ENCODE measurements at places on chromosomes 6 and 20. TPM values are rescaled to one million over a fixed set of nuclear protein-coding genes. Genes with fewer than 3 reads are reported as not detected.

GRCh38 chr6:45479834-45480751 is 102.4 kb upstream of the SUPT3H start:
- no peaks in the 10 kb centered on the region for H3K36me3 ChIP-seq
- no peak for DNase-seq
- H3K27me3 ChIP-seq: no peaks in the 10 kb centered on the region
- no peaks in the 10 kb centered on the region for H3K4me1 ChIP-seq
- H3K27ac ChIP-seq: no peak overlapping the region

GRCh38 chr6:110353457-110354001 is 4.6 kb downstream of the METTL24 start:
- no peaks in the 10 kb centered on the region for H3K36me3 ChIP-seq
- H3K4me3 ChIP-seq: no peak overlapping the region
- H3K27ac ChIP-seq: no peak overlapping the region

DNA sequence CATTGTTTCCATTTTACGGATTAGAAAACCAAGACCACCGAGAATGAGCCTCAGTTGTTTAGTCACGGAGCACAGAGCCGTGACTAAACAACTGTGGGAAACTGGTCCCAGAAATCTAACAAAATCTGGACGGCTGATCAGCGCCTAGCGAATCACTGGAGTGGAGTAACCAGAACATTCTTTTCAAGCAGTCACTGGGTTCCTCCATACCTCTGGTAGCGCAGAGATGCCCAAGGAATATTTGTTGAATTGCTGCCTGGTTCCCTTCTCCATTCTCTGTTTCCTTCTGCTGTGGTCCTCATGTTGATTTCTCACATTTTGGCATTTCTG is 62.0 kb downstream of the GPX5 start:
- no peak overlapping the region for H3K27ac ChIP-seq
- no peaks in the 10 kb centered on the region for H3K36me3 ChIP-seq
- H3K27me3 ChIP-seq: no peaks in the 10 kb centered on the region
- H3K4me1 ChIP-seq: peaks cover 14% of the 10 kb centered on the region
- DNase-seq: no peak
- H3K4me3 ChIP-seq: no peak overlapping the region

DNA sequence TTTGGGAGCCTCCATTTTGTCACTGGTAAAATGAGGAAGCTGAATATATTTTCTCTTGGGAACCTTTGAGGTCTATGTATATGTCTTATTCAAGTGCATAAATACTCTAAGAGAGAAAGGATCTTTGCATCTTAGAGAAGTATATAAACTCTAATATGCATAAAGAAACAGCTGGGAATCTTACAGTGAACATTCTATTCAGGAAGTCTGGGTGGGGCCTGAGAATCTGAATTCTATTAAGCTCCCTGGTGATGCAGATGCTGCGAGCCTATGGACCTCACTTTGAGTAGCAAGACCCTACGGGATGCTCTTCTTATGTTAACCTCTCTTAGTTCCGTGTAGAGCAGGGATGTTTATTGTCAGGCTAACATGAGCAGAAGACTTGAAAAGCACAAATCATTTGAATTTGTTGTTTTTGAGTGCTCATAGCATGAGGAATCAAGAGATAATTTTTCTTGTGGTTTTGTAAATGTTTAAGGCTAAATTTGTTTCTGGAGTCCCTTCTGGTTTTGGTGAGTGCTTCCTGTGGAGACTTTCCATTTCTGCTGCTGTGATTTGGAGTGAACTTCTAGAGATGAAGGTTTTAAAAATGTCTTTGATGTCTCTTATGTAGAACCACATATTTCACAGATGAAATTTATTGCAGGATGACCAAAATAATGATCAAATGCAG is 281.2 kb upstream of the JAG1 start:
- DNase-seq: no peak
- H3K4me3 ChIP-seq: no peak overlapping the region
- H3K4me1 ChIP-seq: no peaks in the 10 kb centered on the region
- H3K36me3 ChIP-seq: no peaks in the 10 kb centered on the region

GRCh38 chr6:20364327-20364726 is 37.4 kb upstream of the E2F3 start:
- no peak overlapping the region for H3K27ac ChIP-seq
- no peak overlapping the region for H3K4me3 ChIP-seq

DNA sequence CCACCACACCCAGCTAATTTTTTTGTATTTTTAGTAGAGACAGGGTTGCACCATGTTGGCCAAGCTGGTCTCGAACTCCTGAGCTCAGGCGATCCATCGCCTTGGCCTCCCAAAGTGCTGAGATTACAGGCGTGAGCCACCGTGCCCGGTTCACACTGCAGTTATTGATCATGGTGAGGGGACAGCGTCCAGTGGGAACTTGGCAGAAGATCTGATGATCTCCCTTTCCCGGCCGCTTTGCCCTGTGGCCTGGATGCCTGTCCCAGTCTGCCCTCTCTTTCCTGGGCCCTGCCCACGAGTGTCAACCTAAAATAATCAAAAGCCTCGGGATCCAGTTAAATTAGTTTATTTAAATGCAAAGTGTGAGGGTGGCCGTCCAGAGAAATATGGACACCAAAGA is 42.2 kb downstream of the CPNE5 start:
- H3K4me1 ChIP-seq: no peaks in the 10 kb centered on the region
- no peaks in the 10 kb centered on the region for H3K27me3 ChIP-seq
- no peak for DNase-seq
- H3K4me3 ChIP-seq: no peak overlapping the region

- no peak overlapping the region for H3K27ac ChIP-seq
- peaks cover 7% of the 10 kb centered on the region for H3K4me1 ChIP-seq
- no peak for DNase-seq
- no peaks in the 10 kb centered on the region for H3K36me3 ChIP-seq
Measured at GRCh38 chr6:290111-290922, 2.0 kb upstream of the DUSP22 start.

DNA sequence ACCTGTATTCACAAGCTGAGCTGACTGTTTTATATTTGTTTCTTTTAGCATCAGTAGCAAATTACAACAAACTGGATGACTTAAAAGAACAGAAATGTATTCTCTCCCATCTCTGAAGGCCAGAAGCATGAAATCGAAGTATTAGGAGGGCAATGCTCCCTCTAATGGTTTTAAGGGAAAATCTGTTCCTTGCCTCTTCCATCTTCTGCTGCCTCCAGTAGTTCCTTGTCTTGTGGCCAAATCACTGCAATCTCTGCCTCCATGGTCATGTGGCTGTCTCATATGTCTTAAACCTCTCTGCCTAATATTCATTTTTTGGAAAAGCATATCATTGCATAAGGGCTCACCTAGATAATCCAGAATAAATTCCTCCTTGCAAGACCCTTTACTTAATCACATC is 25.2 kb upstream of the ASCC3 start:
- no peak overlapping the region for H3K27ac ChIP-seq
- no peak for DNase-seq
- no peaks in the 10 kb centered on the region for H3K36me3 ChIP-seq
- H3K4me3 ChIP-seq: no peak overlapping the region
- H3K27me3 ChIP-seq: no peaks in the 10 kb centered on the region

DNA sequence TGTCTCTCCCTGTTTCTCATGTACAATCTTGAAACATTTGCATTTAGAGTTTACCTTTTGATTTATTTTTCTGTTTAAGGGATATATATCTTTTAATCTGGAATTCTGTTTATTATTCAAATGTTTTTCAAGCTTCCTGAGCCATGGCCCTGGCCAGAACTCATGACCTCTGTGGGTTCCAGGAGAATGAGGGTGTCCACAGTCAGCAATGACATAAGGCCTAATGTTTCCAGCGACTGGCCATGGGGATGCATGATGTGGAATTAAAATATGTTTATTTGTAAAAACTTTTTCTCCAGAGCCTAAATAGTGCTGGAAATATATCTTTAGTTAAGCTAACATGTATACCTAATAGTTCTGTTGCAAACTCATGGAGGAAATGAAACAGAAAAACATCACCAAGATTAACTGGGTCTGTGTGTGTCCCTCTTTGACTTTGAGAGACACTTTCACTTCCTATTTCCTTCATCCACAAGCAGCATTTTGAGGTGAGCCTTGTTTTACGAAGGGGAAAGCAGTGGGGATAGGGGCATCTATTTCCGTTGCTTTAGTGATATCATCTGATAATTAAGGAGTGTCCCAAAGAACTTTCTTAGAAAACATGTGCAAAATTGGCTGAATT is 87.6 kb downstream of the SMOC2 start:
- no peaks in the 10 kb centered on the region for H3K4me1 ChIP-seq
- H3K36me3 ChIP-seq: no peaks in the 10 kb centered on the region
- no peak overlapping the region for H3K4me3 ChIP-seq
- DNase-seq: no peak

- H3K27me3 ChIP-seq: no peaks in the 10 kb centered on the region
- no peak overlapping the region for H3K4me3 ChIP-seq
- no peak for DNase-seq
- no peaks in the 10 kb centered on the region for H3K36me3 ChIP-seq
Measured at GRCh38 chr6:72519871-72520270, 102.0 kb upstream of the KCNQ5 start.

GRCh38 chr20:22232473-22232872 is 351.9 kb downstream of the FOXA2 start:
- no peak overlapping the region for H3K4me3 ChIP-seq
- H3K4me1 ChIP-seq: no peaks in the 10 kb centered on the region
- H3K27ac ChIP-seq: no peak overlapping the region

- no peak overlapping the region for H3K4me3 ChIP-seq
- H3K36me3 ChIP-seq: no peaks in the 10 kb centered on the region
- no peaks in the 10 kb centered on the region for H3K27me3 ChIP-seq
Measured at GRCh38 chr6:134732763-134733162, 217.1 kb downstream of the ALDH8A1 start.

GRCh38 chr6:25714765-25715164 is 39.8 kb upstream of the SLC17A4 start:
- no peak overlapping the region for H3K4me3 ChIP-seq
- no peak overlapping the region for H3K27ac ChIP-seq

- H3K36me3 ChIP-seq: no peaks in the 10 kb centered on the region
- no peak overlapping the region for H3K27ac ChIP-seq
- H3K4me1 ChIP-seq: no peaks in the 10 kb centered on the region
- no peaks in the 10 kb centered on the region for H3K27me3 ChIP-seq
- no peak for DNase-seq
Measured at GRCh38 chr6:79070206-79070825, 7.7 kb downstream of the PHIP start.

- no peak overlapping the region for H3K27ac ChIP-seq
- no peak for DNase-seq
- no peaks in the 10 kb centered on the region for H3K27me3 ChIP-seq
- H3K4me1 ChIP-seq: peaks cover 4% of the 10 kb centered on the region
Measured at GRCh38 chr20:9087531-9088217, 18.8 kb downstream of the PLCB4 start.

DNA sequence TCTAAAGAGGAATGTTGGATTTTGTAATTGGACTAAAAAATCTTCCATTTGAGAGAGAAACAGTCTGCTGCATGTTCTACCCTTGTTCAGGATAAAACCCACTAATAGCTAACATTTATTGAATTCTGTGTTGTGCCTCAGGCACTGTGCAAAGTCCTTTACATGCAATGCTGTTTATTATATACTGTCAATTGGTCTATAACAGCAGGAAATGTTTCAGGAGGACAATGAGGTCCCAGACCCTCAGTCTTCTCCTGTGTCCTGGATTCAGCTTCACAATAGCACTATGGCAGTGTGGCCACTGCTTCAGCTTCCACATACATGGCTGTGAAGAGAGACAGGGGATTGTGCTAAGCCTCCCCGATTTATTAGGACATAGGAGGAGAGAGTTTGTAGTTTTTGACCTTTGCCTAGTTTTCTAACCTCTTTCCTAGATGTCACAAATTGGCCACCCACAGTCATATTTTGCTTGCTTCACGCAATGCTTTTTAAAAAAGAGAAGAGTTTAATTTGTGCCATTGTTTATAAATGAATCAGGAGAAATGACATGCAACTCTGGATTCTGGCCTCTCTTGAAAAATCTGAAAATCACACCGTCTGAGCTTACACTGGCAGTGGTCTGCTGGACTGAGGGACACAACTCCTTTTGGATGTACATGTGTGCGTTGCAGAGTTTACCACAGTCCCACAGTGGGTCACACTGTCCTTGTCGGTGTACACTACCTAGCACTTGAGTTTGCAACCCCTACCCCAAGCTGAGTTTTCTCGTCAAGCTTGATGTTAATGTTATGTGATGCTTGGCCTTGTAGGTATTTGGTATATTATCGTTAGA is 11.3 kb downstream of the PTPN1 start:
- H3K4me3 ChIP-seq: no peak overlapping the region
- H3K4me1 ChIP-seq: peaks cover 4% of the 10 kb centered on the region
- DNase-seq: no peak
- peak overlapping the region; percentile 58 for H3K27ac ChIP-seq
- H3K27me3 ChIP-seq: no peaks in the 10 kb centered on the region

The STX11 gene
- not detected for polyA plus RNA-seq

The ZSWIM1 gene
- polyA plus RNA-seq: 2.7 TPM

The PTGIS gene
- 0.54 TPM for polyA plus RNA-seq

The PPP1R16B gene
- polyA plus RNA-seq: 11.9 TPM

The ZBTB46 gene
- polyA plus RNA-seq: 1.1 TPM

The RTEL1 gene
- 9.8 TPM for polyA plus RNA-seq

The PLCB4 gene
- polyA plus RNA-seq: 14.4 TPM

All from small intestine (tissue), 16 donors.